ENCODE measurements at places on chromosomes 13 and 19. TPM values are rescaled to one million over a fixed set of nuclear protein-coding genes. Genes with fewer than 3 reads are reported as not detected.

Gene NFIX
- polyA plus RNA-seq = 99.0 TPM

Gene FGF9
- 18.7 TPM for polyA plus RNA-seq

Gene HSD11B1L
- polyA plus RNA-seq = 4.9 TPM

Gene ATXN8OS
- 0.34 TPM for polyA plus RNA-seq

Gene LGALS14
- polyA plus RNA-seq = 0.43 TPM

Gene APOC4
- not detected for polyA plus RNA-seq

Gene SIGLECL1
- polyA plus RNA-seq = not detected

Gene RUBCNL
- polyA plus RNA-seq = not detected

Gene CEACAM1
- polyA plus RNA-seq = not detected

Gene ZNF180
- 7.7 TPM for polyA plus RNA-seq

Gene CD22
- 0.57 TPM for polyA plus RNA-seq

Gene HCST
- polyA plus RNA-seq = 4.2 TPM

Gene ZNF726
- not detected for polyA plus RNA-seq

Gene MEIS3
- 8.2 TPM for polyA plus RNA-seq

Gene LILRA6
- 0.95 TPM for polyA plus RNA-seq

Gene SPC24
- 13.3 TPM for polyA plus RNA-seq

Gene CD209
- 4.8 TPM for polyA plus RNA-seq

Gene KLF1
- polyA plus RNA-seq = not detected

Gene PVR
- polyA plus RNA-seq = 20.6 TPM

Gene SLITRK6
- polyA plus RNA-seq = 9.9 TPM

Gene KLK2
- polyA plus RNA-seq = not detected

Gene DNAJC15
- polyA plus RNA-seq = 19.4 TPM

Gene ZNF583
- polyA plus RNA-seq = 11.2 TPM

Gene ZNF226
- 18.2 TPM for polyA plus RNA-seq
